Muscle of leg (tissue), 16 donors: ENCODE measurements at places on chromosomes 6 and 20. TPM values are rescaled to one million over a fixed set of nuclear protein-coding genes. Genes with fewer than 3 reads are reported as not detected.

GRCh38 chr6:15948930-15949900 lies 179.7 kb upstream of the MYLIP start:
- DNase-seq = no peak

The TNNC2 gene
- 7,373 TPM for polyA plus RNA-seq

DNA sequence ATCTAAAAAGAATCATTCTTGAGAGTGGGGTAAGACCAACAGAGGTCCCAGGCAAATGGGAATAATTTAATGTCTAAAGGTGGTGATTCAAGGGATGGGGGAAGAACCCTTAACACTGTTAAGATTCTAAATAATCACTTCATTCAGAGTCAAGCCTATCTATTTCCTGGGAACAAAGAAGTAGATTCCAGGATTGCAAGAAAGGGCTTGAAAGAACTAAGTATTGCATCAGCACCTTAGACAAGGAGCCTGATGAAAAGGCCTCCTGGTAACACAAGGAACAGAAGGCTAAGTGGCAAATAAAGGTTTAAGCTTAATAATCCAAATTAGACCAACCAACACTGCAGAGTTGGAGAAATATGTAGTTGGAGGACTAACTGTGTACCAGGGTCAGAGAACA lies 620.7 kb upstream of the BTBD3 start:
- no peak for DNase-seq

GRCh38 chr6:105920071-105920470 lies 166.1 kb upstream of the PRDM1 start:
- DNase-seq = no peak

The GLP1R gene
- not detected for polyA plus RNA-seq
